ENCODE measurements at places on chromosomes 16 and 17.

- no peak for DNase-seq
These were observed 126.2 kb downstream of the MRM1 start for GRCh38 chr17:36727577-36727976.

GRCh38 chr16:19808061-19808641 lies 76.5 kb downstream of the GPRC5B start:
- no peak for DNase-seq

- no peak for DNase-seq
These were observed 590.6 kb downstream of the MAF start for GRCh38 chr16:79009896-79010295.

- no peak for DNase-seq
These were observed at the start of gene KCNJ12 for GRCh38 chr17:21376081-21376758. Gene KCNJ12 (plus strand): TSS chr17:21376357. CDS start chr17:21415343, 38,986 bp downstream.

DNA sequence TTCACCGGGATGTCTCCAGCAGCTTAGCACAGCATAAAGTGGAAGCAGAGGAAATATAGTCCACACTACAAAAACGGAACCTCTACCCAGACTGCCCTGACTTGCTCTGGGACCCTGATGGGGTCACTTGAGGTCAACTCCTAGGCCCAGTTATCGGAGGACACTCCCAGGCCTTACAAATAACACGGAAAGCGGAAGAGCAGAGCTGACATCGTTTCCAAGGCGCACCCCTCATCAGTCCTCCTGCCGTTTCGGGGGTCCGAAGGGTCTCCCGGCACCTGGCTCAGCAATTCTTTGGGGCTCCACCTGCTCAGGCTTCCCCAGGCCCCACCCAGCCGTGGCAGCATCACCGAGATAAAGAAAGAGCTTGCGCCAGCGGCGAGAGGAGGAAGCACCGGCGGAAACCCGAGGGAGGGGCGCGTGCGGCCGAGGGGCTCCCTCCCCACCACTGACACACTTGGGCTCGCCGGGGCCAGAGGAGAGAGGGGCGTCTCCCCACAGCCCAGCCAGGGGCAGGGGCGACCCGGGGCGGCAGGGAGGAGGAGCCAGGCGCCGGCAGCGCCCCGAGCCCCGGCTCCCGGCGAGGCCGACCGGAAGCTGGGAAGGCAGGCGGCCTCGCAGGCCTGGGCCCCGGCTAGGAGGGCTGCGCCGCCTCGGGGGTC lies 727 bp downstream of the CORO7 start:
- DNase-seq, result no peak

GRCh38 chr17:46108120-46108519 lies 85.1 kb downstream of the KANSL1 start:
- no peak for DNase-seq

- DNase-seq, result no peak
These were observed 120.0 kb downstream of the PHKB start for GRCh38 chr16:47581114-47581513.

DNA sequence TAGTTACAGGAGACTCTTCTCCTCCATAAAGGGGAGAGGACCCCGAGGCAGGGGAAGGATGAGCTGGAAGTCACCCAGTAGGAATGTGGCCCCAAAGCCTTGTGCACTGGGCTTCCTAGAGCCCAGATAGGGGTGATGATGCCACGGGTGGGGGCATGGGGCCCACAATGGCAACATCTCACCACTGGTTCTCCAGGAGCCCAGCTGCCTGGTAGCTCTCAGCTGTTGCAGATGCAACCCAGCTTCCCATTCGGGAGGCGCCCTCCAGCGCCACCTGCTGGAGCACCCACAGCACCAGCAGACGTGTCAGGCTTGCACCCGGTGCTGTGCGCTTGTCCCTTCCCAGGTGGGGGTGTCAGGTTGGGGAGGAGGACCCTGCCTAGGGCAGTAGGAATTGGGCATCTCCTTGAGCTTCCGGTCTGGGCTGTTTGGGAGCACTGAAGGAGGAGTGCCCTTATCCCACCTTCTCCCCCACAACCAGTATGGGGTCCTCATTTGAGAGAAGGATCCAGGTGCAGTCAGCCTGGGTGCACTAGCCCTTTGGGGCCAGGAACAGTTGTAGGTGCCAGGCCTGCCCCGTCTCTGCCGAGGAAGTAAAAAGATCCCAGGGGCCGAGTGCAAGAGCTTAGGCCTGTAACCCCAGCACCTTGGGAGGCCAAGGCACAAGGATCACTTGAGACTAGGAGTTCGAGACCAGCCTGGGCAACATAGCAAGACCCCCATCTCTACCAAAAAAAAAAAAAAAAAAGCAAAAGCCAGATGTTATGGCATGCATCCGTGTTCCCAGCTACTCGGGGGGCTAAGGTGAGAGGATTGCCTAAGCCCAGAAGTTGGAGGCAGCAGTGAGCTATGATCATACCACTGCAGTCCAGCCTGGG lies 14.4 kb downstream of the CDIPT start:
- no peak for DNase-seq

DNA sequence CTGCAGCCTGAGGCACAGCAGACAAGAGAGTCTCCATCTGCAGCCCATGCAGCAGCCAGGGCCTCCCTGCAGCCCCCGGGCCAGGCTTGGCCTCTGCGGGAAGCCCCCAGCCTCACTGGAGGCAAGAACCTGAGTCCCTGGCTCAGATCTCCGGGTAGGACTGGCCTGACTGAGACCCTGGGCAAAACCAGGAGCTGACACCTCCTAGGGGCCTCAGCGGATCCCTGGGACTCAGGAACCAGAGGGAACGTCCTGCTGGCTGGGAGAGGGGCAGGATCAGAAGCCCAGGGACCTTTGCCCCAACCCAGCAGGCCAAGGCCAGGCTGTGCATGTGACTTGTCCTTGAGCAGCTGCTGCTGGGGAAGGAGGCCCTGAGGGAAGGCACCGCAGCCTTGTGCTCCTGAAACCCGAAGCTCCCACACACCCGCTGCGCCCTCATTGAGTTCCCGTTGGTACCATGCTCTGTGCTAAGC lies 1.7 kb upstream of the PRSS21 start:
- DNase-seq, result no peak

GRCh38 chr16:73714976-73715375 lies 581.6 kb upstream of the PSMD7 start:
- no peak for DNase-seq

DNA sequence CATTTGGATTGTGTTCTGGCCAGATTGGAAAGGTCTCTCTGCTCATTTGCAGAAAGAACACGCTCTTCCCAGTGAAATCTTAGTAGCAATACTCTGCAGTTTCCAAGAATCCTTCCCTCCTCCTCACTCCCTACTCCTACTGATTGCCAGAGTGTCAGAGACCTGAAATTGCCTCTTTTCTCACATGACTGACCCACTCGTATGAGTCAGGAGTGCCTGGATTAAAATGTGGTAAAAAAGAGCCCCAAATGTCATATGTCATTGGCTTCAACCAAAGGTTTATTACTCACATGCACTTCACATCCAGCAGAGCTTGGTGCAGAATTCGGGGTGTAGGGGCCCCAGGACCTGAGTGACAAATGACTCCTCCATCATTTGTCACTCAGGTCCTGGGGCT lies 39.7 kb upstream of the IRX3 start:
- DNase-seq, result no peak

GRCh38 chr17:44774271-44775135 lies 15.7 kb downstream of the ADAM11 start:
- DNase-seq, result peak; percentile 26

DNA sequence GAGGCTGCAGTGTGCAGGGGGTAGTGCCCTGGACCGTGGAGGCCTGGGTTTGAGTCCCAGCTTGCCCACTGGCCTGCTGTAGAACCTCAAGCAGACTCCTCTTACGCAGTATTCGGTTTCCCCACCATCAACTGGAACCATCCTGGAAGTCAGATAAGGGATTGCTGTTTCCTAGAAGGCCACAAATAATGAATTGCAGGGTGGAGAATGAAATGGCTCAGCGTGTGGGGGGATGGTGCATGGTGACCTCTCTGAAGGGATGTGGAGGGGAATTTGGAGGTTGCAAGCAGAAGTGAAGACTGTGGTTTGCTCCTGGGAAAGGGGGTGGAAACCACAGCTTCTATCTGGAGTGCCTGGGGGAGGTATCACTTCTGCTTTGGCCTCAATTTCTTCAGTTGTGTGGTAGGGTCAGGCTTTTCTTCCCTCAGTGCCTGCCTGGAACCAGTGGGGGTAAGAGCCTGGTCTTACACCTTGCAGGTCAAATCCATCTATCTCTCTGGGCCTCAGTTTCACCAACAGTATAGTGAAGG lies 1.7 kb downstream of the ADGRG5 start:
- DNase-seq, result no peak

GRCh38 chr16:23917621-23918020 lies 81.8 kb downstream of the PRKCB start:
- DNase-seq, result no peak

DNA sequence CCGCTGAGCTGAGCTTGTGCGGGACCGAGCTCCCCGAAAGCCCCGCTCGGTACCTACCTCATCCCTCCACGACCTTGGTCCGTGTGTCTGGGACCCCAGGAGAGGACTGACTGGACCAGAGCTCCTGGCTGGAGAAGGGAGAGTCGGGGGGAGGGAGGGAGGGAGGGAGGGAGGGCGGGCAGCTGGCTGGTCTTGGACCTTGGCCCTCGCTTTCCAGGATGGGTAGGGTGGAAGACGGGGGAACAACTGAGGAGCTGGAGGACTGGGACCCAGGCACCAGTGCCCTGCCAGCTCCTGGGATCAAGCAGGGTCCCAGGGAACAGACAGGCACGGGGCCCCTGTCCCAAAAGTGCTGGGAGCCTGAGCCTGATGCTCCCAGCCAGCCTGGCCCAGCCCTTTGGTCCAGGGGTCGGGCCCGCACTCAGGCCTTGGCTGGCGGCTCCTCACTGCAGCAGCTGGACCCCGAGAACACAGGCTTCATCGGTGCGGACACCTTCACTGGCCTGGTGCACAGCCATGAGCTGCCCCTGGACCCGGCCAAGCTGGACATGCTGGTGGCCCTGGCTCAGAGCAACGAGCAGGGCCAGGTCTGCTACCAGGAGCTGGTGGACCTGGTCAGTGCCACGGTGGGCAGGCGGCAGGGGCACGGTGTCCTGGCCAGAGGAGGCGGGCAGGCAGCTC lies 553 bp downstream of the RHBDL1 start:
- no peak for DNase-seq

DNA sequence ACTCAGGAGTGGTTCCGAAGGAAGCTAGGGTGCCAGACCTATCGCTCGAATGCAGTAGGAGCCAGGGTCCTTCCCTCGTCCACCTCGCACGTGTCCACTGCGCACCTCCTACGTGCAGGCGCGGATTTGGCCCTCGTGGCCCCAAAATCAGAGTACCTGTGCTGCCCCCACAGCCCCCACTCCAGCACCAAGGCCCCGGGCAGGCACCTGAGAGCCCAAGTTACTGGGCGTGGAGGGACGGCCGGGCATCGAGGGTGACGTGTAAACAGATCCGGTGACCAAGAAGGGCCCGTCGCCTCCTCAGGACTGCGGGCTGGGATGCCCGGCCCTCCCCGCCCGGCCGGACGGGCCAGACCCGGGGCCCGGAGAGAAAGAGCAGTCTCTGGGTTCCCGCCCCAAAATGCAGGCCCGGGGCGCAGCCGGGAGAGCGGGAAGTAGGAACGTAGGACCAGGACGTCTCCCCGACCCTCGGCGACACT lies 492 bp downstream of the SLC25A39 start:
- no peak for DNase-seq

GRCh38 chr16:84379709-84380362 lies 11.5 kb downstream of the ATP2C2 start:
- no peak for DNase-seq

DNA sequence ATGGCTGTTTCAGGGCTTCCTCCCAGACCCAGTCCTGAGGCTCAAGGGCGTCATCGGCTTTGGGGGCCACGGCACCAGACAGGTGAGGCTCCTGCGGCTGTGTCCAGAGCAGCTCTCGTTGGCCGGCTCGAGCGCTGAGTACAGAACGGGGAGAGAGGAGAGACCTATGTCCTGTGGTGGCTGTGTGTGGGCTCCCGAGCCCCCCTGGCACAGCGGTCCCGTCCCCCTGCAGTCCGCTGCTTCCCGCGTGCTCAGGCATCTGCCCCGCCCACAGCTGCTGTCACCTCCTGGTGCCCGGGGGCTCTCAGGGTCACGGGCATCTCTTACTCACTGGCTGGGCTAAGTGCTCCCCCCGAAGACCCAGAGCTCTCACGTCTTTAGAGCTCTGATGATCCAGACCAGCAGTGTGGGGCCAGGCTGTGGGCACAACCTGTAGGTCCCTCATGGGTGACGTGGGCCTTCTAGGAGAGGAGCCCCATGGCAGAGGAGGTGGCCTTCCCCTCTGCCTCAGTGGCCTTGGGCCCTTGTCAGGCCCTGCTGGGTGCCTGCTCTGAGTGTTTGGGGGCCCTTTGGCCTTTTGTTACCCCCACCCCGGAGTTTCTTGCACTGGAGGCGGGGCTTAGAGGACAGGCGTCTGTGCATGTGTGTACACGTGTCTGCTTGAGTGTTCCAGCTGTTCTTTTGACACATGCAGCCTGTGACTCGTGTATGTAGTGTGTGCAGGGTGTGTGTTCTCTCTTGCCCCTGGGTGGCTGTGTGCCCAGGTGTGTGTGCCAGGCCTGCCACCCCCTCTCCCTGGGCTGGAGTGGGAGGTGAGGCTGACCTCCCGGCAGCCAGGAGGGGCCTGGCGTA lies 3.5 kb downstream of the WDR90 start:
- no peak for DNase-seq

- no peak for DNase-seq
These were observed at the start of gene BEAN1 for GRCh38 chr16:66427036-66427860. Gene BEAN1 (plus strand): TSS chr16:66427295. CDS start chr16:66437677, 10,382 bp downstream.

GRCh38 chr16:8886593-8887430 lies 4.7 kb downstream of the LITAFD start:
- DNase-seq, result no peak

GRCh38 chr16:71383054-71383773 lies 24.7 kb downstream of the CALB2 start:
- DNase-seq, result no peak

DNA sequence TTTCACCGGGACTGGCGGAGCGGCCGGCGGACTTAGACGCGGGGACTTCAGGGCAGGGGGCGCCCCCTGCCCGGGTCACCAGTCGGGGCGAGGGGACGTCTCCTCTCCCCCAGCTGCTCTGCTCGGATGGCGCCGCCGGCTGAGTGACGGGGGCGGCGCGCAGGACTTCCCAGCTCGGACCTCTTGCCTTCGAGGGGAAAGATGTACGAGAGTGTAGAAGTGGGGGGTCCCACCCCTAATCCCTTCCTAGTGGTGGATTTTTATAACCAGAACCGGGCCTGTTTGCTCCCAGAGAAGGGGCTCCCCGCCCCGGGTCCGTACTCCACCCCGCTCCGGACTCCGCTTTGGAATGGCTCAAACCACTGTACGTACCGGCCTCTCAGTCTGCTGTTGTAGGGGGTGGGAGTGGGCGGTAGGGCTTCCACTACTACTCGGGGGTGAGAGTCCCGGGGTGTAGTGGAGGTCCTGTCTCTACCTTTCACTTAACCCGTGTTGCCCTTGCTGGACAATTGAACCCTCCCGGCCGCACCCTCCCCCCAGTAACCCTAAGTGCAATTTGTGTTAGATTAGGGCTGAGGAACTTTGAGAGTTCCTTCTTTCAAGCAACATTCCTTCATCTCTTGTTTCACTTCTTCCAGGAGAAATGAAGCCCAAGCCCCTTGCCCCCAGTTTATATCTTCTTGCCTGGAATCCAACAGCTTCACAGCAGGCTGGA lies 21.9 kb downstream of the GJD3 start:
- DNase-seq, result no peak

- DNase-seq, result no peak
These were observed 93.6 kb upstream of the CIBAR2 start for GRCh38 chr16:85205747-85206471.

GRCh38 chr16:81128726-81129524 lies 32.7 kb upstream of the GCSH start:
- DNase-seq, result no peak

- no peak for DNase-seq
These were observed 4.6 kb upstream of the STAT3 start for GRCh38 chr17:42392692-42393415.

Measured in AG04450 (cell line).